ENCODE measurements at places on chromosomes 1 and 21.
A peak's percentile ranks its signal among the peaks of the same experiment; 100 is the strongest.

- no peak for DNase-seq
Measured at GRCh38 chr1:25926731-25927496, 20.7 kb upstream of the STMN1 start.

DNA sequence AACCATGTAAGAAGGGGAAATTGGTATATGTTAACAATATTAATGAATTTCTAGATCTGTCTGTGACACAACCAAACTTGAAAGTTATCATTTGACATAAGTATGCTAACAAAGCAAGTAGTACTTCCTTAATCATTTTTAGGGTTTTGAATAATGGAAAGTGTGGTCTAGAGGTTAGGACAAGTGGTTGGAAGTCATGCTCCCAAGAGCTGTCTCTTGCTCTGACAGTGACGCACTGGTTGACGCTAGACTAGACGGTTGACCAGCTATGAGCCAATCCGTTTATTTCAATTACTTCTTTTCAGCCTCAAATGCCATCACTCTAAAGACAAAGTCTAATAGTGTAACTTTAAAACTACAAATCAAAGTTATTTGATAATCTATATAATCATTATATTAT, 20.7 kb upstream of the RGS1 start:
- DNase-seq, result no peak

DNA sequence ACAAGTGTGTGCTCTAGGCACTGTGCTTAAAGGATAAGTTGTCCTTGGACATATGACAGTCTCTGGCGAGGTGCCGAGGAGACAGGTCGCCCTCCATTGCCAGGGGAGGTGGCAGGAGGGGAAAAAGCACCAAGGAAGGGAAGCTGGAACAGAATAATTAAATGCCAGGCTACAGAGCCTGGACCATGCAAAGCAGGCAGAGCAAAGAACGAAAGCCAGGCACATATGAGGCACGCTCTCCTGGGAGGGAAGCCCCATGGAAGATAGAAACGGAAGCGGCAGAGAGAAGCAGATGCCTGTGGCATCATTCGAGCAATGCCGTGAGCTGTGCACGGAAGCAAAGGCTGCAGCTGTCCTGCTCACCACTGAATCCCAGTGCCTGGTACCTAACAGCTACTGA, 91.2 kb downstream of the JAK1 start:
- no peak for DNase-seq

DNA sequence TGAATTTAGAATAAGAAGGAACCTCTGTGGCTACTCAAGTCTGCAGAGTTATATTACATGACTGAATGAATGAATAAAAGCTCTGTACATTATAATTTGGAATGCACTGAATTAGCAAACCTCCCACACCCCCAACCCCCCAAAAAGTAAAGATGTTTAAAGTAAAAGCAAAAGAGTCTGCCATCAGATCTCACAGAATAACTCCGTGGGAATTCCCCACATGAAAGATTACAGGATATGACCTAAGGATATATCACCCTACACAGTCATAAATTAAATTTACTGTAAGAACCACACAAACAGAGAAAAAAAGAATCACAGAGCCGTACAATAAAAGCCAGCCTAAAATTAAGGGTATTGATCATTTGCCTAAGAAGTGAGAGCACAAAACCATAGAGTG, 587.3 kb downstream of the PTPRC start:
- peak; percentile 19 for DNase-seq

- DNase-seq, result peak; percentile 9
Measured at GRCh38 chr21:25103500-25104207, 503.6 kb downstream of the MRPL39 start.

GRCh38 chr21:26177746-26178426, 7.3 kb upstream of the APP start:
- DNase-seq, result peak; percentile 29

GRCh38 chr1:16126160-16126559, 29.7 kb downstream of the EPHA2 start:
- DNase-seq, result no peak

DNA sequence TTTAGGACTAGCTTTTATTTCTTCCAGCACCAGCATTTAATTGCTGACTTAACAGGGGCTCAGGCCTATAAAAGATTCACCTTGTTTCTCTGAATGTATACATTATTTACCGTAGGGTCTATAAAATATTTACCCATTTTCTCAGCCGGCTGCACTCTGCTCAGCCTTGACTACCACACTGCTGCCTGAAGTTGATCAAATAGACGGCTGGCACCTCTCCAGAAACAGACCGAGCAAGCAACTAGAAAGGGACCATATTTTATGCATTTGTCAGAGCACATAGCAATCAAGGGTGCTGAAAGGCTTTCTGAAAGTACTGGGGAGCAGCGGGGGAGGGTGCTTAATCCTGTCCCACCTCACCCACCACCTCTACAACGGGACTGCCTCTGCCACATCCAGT, 64.7 kb upstream of the FGGY start:
- DNase-seq, result no peak

- DNase-seq, result no peak
Measured at GRCh38 chr1:116270316-116271057, 102.6 kb upstream of the ATP1A1 start.

GRCh38 chr1:189305279-189305678, 1172.4 kb downstream of the BRINP3 start:
- no peak for DNase-seq

- DNase-seq, result peak; percentile 20
Measured at GRCh38 chr1:204445860-204446412, 34.3 kb upstream of the PPP1R15B start.

Data from HFFc6 (cell line).